Daoy (cell line): ENCODE measurements at places on chromosomes 3 and 15. TPM values are rescaled to one million over a fixed set of nuclear protein-coding genes. Genes with fewer than 3 reads are reported as not detected.

Gene TRAT1
- total RNA-seq = not detected in 2 replicates

Gene SEC22C
- 47.7 and 60.1 TPM in 2 replicates for total RNA-seq

Gene NUP210
- 8.9 and 9.2 TPM in 2 replicates for total RNA-seq

Gene RCCD1
- total RNA-seq = 13.6 and 19.8 TPM in 2 replicates

Gene LSAMP
- 7.1 and 17.6 TPM in 2 replicates for total RNA-seq

Gene LSMEM2
- 1.1 TPM in 1 of 2 replicates, not detected in the other for total RNA-seq

Gene MKRN2OS
- total RNA-seq = not detected in 2 replicates

Gene COLQ
- 0.06 and 0.29 TPM in 2 replicates for total RNA-seq

Gene ISLR2
- not detected in 2 replicates for total RNA-seq

Gene CHRM5
- total RNA-seq = 0.36 TPM in 1 of 2 replicates, not detected in the other

DNA sequence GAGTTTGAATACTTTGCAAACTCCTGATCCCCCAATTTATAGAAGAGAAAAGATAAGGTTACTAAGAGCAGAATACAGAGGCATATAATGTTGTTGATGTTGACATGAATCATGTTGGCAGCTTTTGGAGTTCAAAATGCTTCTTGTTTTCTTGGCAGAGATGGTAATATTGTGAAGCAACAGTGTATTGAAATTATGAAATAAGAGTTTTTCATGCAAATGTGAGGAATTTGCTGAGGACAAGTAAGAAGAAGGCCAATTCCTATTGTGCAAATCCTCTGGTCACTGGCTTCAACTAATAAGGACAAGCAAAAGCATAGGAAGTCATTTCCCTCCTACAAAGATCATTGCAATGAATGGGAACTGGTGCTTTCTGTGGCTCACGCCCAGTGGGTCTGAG is 126.9 kb upstream of the CHL1 start:
- DNase-seq = no peak

DNA sequence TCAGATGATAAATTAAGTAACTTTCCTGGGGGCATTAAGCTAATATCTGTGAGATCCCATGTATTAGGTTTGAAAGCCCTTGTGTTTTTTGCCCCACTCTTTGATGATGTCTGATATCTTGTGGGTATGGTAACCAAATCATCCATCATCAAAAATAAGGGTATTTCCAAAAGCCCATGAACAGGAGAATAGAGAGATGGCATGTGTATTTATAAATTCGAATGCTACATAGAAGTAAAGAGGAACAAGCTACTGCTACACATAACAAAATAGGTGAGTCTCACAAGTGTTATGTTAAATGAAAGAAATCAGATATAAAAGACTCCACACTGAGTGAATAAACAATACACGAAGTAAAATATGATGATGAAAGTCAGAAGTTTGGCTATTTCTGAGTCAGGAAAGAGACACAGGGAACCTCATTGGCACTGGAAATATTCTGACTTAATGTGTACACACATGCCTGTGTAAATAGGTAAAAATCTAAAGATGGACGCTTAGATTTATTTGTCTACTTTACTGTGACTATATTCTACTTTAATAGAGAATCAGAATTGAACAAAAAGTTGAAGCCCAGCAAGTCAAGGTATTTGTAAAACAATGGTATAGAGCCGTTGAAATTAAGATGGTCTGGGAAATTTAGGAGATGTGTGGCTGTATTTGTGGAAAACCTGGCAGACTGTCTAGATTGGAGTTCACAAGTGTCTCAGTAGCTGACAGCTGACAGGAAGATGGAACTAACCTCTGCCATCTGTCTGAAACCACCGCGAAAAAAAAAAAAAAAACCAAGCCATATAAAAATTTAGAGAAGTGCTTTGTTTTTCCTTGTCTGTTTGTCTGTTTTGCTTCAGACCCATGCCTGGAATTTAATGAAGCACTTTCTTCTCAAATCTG is 111.0 kb upstream of the TGFBR2 start:
- no peak for DNase-seq

GRCh38 chr3:53159156-53160060 is 1.6 kb upstream of the PRKCD start:
- DNase-seq = no peak

- DNase-seq = peak; percentile 22
Measured at GRCh38 chr3:43190670-43191069, 84.8 kb upstream of the POMGNT2 start.

- no peak for DNase-seq
Measured at GRCh38 chr15:71346464-71346863, 231.2 kb downstream of the THSD4 start.

DNA sequence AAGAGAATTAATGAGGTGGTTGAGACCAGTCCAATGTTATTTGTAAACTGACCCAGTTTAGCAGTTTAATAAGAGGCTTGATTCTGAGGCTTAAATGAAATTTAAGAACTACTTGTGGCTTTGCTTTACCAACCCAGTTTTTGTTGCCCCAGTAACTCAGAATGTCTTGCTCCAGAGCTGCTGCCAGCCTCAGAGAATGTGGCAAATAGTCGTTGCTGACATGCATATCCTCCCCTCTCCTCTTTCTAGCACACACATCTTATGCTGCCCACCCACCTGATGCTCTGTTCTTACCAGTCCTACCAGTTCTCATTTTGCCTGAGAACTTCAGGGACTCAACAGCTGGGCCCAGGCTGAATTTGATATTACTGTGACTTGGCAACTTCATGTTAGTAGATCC is 92.4 kb upstream of the TSC22D2 start:
- no peak for DNase-seq

DNA sequence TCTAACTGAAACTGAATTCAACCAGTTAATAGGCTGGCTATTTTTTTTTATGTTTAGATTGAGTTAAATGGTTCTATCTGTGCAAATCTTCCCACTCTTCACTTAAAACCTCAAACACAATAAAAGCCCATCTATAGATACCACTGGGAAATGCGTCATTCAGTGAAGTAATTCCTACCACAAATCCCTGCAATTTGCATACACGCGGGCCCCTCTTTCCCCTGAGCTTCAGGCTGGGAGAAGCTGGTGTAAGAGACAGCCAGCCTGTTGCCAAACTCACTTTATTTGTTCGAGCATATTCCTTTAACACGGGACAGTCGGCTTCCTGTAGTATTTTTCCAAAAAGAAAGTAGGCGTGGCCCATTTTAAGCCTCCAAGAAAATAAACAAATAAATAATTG is 26.0 kb upstream of the MCTP2 start:
- DNase-seq = peak; percentile 85

DNA sequence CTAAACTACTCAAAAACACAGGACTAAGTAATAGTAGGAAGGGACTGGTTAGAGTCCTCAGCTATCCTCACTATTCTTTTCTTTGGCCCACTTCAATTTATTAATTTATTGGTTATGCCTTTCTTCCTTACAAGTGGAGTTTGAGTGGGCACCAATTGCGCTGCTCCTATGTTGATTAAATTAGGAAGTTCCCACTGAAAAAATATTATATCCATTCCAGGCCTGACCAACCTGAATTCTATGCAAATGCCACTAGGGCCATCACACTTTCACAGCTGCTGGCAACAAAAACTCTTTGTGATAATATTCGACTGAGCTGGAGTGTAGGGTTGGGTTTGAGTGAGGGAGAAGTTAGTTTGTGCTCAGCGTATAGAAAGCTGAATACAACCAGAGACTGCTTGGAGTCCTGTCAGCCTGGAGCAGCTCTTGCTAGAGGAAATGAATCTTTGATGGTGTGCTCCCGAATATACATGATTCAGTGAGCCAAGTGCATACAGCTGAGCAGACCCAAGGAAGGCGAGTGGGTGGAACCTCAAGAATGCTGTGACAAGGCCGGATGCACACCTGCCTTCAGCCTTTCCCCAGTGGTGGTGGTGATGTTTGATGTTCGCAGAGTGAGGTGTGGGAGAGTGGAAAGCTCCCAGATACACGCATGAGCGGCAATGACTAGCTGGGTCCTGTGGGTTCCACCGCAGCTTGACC is 1.5 kb downstream of the ARHGEF3 start:
- peak; percentile 47 for DNase-seq

GRCh38 chr3:37945156-37945806 is 45.3 kb upstream of the VILL start:
- no peak for DNase-seq

DNA sequence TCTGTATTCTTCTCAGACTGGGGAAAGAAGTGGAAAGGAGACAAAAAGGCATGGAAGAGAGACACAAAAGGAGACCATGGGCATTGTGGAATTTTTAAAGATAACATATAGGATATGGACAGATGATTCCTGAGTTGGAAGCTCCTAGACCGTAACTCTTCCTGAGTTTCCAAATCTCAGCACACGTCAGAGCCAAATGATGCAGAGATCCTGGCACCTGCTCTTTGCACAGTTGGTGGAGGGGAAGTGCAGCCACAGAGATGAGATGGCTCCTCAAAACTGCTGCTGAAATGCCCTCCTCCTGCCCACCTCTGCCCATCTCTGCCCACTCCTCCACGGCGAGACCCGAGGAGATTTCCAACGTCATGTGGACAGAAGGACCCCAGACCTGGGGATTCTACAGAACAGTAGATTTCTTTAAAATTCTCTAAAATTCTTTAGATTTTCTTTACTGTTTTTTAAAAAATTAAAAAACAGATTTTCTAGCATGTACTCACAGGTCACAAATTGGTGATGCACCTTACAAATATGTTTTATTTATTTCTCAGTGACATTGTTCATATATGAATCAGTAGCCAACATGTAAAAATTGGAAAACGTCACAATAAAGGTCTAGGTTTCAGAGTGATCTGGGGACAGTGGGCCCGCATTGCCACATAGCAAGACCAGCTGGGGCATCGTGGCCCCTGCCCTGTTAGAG is 8.1 kb downstream of the CPN2 start:
- DNase-seq = no peak

DNA sequence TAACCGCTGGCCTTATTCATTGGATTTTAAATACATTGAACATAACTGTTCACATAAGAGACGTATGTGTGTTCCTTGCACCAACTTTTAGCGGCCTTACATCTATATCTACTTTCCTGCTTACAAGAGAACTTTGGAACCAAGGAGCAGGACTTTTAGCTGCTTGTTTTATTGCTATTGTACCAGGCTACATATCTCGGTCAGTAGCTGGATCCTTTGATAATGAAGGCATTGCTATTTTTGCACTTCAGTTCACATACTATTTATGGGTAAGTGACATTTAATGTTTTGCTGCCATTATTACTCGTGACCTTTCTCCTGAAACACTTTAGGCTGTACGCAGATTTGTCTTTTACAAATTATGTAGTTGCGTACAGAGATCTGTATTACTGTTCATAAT is 47.1 kb downstream of the STT3B start:
- DNase-seq = no peak

DNA sequence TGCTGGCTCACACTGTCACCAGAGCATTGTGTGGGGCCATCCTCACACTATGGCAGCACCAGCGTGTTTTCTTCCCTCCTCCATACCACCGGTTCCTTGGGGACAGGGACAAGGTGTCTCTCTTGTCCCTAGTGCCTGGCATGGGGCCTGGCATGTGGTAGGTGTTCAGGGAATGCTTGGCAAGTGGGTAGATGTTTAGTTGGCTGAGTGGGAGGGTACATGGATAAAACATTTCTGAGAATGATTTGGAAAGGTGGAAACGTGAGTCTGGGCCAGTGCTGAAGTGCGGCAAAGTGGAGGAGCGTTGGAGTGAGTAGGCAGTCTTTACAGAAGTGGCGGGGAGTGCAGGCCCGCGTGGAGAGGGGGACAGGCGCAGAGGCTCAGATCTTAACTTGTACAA is 15.0 kb downstream of the SNAPC5 start:
- DNase-seq = no peak

GRCh38 chr3:189699885-189700284 is 68.7 kb downstream of the TP63 start:
- no peak for DNase-seq

GRCh38 chr15:95134431-95135110 is 903.2 kb downstream of the MCTP2 start:
- DNase-seq = no peak

DNA sequence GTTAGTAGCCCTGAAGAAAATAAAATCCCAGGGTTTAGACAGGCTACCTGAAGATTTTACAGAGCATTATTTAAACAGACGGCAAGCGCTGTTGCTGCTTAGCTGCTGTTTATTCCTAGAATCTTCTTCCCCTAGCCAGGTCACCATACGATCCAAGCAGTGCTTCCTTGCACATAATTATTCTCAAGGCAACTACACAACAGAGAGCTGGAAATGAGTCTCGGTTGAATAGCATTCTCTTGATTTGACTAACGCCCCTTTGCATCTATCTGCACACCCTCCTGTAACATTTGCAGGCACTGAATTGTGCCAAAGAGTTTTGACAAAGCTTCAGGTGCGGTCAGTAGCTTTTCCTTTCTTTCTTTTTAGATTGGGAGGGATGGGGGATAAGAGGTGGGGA is 564.4 kb downstream of the TBL1XR1 start:
- DNase-seq = no peak

- no peak for DNase-seq
Measured at GRCh38 chr15:80154336-80154735, 1.5 kb downstream of the FAH start.

DNA sequence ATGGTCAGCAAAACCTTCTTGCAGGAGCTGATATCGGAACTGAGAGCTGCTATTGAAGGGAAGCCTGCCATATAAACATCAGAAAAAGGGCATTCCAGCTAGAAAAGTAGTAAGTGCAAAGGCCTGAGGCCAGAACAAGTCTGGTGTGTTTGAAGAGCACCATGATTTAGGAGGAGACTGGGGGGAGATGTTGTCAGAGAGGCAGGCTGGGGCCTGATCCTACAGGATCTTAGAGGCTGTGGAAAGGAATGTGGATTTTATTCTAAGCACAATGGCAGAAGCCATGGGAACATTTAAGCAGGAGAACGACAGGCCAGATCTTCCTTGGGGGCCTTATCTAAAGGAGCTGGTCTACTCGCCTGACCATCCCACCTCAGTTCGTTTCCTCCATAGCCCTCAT is 5.1 kb upstream of the MUC13 start:
- DNase-seq = no peak

GRCh38 chr3:8882171-8882593 is 81.1 kb downstream of the RAD18 start:
- no peak for DNase-seq

DNA sequence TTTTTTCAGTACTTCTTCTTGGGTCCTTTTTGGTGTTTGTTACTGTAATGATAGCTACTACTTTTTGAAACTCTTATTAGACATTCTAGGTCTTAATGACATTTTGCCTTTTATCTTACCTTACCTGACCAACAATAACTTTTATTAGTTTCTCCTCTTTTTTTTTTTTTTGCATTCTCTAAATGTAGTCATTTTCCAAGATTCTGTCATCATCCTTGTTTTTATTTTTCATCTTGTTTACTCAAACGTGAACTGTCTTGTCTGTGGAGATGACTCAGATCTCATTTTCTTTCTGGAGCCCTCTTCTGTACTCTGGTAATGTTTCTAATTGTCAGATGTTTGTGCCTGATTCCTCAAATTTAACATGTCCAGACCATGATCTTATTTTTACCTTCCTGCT is 2.9 kb downstream of the ABHD5 start:
- no peak for DNase-seq
